ENCODE measurements at places on chromosomes 6 and 20.

DNA sequence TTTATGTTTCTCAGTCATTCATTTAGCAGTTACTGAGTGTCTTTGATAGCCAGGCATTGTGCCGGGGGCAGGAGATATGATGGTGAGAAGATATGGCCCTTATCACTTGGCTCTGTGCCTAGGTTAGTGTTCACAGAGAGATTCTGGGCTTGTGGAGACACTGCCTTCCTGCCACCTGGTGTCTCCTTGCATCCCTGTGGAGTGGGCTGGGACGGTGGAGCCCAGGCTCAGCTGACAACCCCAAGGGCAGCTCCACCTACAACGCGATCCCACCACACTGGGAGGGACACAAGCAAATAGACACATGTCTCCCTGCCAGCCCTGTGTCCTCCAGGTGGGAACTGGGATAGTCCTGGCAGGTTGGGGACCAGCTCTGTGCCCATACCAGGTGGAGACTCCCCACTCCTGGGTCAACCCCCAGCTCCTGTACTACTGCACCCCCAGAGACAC lies 30.3 kb upstream of the VEGFA start:
- DNase-seq, result no peak

- no peak for DNase-seq
Observed at GRCh38 chr6:21341910-21342309, 251.6 kb upstream of the SOX4 start.

- no peak for DNase-seq
Observed at GRCh38 chr6:72954716-72955115, 270.6 kb downstream of the KHDC1L start.

- no peak for DNase-seq
Observed at GRCh38 chr6:42131531-42131930, 10.9 kb downstream of the C6orf132 start.

DNA sequence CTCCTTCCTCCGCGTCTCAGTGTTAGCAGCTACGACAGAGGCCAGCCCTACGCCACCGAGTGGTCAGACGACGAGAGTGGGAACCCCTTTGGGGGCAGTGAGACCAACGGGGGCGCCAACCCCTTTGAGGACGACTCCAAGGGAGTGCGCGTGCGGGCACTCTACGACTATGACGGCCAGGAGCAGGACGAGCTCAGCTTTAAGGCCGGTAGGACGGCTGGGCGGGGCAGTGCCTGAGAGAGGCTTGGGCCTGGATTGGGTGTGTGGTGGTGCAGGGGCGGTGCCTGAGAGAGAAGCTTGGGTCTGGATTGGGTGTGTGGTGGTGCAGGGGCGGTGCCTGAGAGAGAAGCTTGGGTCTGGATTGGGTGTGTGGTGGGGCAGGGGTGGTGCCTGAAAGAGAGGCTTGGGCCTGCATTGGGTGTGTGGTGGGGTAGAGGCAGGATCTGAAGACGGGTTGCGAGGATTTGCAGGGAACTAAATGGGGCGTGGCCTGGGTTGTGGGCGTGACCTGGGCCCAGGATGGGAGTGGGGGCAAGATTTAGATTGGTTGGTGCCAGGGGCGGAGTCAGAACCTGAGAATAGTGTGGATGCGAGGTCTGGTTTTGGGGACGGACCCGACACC lies 24.4 kb downstream of the SPDEF start:
- peak; percentile 7 for DNase-seq

DNA sequence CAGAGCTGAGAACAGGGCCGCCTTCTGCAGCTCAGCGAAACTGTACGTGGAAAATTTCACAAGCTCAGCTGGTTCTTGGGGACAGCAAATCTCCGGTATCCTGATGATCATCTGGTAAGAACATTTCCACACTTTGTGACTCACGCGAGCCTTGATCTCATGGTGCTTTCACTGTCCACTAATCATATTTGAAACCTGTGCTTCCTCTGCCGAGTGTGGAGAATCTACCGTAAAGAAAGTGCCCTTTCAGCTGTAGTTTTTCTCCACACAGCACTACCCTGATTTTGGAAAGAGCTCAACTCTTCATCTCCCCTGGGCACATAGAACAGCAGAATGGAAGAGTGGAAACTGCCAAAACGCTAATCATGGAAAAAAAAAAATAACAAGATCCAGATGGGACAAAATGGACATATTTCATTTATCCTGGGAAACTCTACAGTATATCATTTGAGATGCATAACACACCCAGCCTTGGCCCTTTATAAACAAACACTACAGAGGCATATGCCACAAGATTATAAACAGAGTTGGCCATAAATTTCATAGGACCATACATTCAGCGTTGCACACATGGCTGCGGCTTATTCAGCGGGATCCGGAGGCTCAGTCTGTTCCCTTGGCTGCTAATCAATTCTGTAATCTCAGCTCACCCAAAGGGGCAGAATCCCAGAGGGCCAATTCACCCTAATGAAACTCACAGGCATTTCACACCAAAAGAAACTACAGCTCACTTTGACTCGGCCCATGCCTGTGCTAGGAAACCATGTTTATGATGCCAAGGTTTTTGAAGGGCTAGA lies 434.5 kb downstream of the HDGFL1 start:
- DNase-seq, result no peak

DNA sequence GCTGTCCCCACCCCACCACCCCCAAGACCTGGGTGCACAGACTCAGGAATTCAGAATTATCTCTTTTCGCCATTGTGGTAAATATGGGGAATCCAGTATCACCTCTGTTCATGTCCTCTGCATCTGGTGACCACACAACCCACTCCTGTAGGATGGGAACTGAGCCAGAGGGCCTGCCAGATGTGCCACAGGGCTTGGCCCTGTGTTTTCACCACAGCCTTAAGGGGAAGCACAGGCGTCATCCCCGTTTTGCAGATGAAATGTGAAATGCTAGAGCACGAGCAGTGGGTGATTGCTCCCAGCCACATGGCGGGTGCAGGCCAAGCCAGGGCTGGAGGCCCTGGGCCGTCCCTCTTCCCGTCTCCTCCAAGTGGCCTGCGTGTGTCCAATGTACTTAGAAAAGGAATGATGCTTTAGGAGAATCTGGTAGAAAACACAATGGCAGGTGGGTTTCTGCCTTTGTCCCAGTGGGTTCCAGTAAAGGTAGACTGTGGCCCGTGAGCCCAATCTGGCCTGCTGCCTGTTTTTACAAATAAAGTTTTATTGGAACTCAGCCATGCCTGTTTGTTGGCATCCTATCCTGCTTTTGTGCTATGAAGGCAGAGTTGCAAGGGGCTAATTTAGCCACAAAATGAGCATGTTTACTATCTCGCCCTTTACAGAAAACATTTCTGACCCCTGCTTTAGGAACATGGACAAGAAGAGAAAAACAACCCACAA lies 309.2 kb downstream of the CDH4 start:
- DNase-seq, result no peak

- DNase-seq, result no peak
Observed at GRCh38 chr6:14772188-14772587, 473.7 kb upstream of the JARID2 start.

- no peak for DNase-seq
Observed at GRCh38 chr6:150738092-150738629, 127.3 kb upstream of the MTHFD1L start.

DNA sequence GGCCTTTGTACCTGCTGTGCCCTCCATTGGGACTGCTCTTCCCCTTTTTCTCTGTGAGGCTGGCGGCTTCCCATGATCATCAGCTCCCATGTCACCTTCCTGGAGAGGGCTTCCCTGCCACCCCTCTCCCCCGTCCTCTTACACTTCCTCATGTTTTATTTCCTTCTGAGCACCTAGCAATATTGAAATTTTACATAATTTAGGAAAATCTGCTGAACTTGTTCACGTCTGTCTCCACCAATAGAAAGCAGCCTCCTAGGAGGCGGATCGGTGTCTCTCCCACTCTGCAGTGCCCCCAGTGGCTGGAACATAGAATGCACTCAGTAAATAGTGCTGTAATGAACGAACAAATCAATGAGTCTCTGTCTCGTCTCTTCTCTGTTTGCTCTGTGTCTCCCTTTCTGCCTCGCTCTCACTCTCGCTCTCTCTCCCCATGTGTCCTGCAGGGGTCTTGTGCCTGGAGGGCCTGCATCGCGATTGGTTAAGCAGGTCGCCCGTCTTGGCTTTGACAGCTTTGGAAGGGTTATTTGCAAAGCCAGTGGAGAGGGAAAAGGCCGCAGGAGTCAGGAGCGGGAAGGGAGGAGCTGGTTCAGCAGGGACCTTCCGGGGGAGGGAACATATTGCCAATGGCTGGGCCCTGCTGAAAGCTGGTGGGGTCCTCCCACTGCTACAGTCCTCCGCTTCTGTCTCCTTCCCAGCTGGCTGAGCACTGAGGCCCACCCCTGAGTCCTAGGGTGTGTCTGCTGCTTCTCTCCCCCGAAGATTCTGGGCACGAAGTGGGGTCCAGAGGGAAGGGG lies 12.1 kb upstream of the OCSTAMP start:
- peak; percentile 61 for DNase-seq

- DNase-seq, result no peak
Observed at GRCh38 chr6:149061930-149062329, 255.6 kb upstream of the TAB2 start.

DNA sequence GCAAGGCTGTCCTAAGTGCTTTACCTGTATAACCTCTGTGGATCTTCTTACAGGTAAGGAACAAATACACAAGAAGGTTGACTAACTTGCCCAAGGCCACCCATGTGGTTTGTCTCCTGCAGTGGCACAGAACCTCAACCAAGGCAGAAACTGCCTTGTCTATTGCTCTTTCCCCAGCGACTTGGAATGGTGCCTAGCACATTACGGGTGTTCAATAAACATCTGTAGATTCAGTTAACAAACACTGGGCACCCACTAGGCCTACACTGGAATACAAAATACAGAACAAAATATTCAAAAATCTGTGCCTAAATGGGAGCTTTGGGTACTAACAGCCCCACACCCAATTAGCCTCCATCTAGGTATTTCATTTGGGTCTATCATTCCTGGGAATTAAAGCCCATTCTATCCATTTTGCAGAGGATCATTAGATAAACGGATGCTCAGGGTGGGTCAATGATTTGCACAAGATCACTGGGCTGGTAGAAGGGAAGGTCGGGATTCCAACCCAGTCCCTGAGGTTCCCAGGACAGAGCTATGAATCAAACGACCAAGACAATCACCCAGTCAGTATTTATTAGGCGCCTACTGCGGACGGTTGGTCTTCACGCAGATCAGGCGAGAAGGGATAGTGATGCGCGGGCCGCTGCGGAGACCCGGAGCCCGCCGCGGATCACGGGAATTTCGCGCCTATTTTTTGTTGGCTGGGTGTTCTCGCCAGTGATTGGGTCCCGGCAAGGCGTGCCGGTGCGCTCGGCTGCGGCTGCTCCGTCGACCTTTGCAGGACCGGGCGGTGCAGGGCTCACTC lies at the start of gene STK35:
Gene STK35 (plus strand): TSS at position 771 of the 808 bp plus-strand sequence. CDS start 55 bp downstream, outside the sequence.
- DNase-seq, result peak; percentile 70

DNA sequence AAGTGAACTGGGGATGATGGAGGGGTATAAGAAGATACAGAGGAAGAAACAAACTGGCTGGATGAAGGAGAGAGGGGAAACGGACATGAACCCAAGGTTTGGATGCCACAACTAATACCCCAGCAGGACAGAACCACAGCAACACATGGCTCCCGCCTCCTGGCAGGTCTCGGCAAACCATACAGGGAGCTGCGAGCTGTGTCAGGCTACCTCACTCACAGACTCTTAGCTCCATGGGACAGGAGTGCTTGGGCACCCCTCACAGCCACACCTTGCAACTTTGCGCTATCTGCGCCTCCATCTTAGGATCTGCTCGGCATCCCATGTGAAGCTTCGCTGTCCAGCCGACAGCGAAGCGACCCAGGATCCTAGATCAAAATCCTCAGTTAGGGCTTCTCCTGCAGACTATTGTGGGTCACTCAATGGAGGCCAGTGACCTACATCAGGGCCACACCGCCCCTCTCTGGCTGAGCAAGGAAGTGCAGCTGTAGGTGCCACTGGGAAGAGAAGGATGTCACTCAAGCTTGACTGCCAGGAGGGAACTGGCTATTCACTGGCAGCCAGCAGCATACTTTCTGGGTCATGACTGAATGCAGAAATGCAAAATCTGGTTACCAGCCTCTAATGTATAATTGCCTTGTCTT lies 174.4 kb upstream of the RIN2 start:
- DNase-seq, result peak; percentile 18

GRCh38 chr6:62035952-62036351 lies 250.1 kb downstream of the KHDRBS2 start:
- DNase-seq, result no peak

GRCh38 chr20:59753836-59754235 lies 149.5 kb downstream of the PHACTR3 start:
- DNase-seq, result no peak

DNA sequence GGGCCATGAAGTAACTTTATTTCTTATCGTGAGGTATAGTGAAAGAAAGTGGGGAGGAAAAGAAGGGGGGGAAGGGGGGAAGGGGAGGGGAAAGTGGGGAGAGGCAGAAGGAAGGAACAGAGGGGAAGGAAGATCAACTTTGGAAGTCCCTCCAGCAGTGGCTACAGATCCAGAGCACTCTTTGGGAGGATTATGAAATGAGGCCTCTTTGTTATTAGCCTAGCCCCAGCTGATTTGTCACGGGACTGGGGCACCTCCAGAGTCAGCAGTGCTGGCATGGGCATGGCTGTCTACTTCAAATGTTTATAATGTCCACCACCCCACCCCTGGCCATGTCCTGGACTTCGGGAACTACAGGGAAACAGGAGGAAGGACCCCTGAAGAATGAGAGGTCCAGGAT lies 7.6 kb downstream of the MOCS1 start:
- DNase-seq, result no peak

GRCh38 chr20:36336954-36337704 lies 31.0 kb downstream of the DLGAP4 start:
- no peak for DNase-seq

DNA sequence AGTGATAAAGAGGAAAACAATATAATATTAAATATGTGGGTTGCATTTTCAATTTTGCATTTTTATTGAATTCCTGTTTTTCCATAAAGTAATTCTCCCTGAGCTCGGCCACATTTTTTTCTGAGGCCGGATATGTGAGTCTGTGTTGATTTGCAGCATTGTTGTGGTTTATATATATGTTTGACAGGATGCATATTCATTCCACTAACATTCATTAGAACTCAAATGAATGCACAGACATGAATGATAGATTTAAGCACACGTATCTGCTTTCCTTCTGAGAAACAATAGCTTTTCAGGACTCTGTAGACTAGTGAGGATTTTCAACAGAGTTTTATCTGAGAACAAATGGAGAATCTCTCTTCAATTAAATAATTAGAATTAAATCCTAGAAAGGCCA lies 10.6 kb upstream of the EXOC2 start:
- no peak for DNase-seq

DNA sequence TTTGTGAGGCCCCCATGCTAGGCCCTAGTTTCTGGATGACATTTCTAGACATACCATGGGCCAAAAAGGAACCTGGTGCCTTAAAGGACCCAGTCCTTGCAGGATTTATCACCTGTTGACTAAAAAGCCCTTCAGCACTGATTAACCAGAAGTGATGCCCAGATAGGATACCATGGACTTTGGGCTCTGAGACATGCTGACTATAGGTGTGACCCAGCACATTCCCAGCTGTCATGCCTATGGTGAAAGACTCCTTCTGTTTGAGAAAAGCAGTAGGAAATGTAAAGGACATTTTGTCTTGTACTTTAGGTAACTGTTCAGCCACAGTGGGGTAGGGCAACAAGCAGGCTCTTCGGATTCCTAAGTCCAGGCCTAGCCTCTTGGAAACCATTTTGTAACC lies 724.2 kb downstream of the CD109 start:
- no peak for DNase-seq

Measured in stimulated activated CD4-positive, alpha-beta T cell treated with anti-CD3 and anti-CD28 coated beads, Interleukin-4, amount 100 ng/mL, for 1 hour (primary cell).